ENCODE measurements at places on chromosomes 6 and 20.

GRCh38 chr6:118813775-118814174 is 80.2 kb upstream of the ASF1A start:
- DNase-seq: no peak

DNA sequence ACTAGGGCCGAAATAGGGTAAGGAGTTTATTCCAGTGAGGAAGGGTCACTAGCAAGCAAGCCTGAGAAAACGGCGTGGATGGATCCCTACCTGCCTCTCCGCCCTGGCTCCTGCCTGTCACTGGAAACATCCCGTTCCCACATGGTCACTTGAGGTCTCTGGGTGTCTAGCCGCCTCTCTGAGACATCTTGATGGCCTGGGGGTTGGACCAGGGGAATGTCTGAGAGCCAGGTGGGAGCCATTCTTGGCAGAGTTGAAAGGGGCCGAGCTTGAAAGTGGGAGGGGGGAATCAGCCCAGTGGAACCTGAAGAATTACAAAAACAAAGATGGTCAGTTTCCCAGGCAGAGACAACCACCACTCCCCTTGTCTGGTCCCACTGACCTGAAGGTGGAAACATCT is 961 bp downstream of the CCHCR1 start:
- DNase-seq: no peak

- DNase-seq: peak; percentile 29
Observed at GRCh38 chr6:7261032-7261841, 51.8 kb downstream of the SSR1 start.

DNA sequence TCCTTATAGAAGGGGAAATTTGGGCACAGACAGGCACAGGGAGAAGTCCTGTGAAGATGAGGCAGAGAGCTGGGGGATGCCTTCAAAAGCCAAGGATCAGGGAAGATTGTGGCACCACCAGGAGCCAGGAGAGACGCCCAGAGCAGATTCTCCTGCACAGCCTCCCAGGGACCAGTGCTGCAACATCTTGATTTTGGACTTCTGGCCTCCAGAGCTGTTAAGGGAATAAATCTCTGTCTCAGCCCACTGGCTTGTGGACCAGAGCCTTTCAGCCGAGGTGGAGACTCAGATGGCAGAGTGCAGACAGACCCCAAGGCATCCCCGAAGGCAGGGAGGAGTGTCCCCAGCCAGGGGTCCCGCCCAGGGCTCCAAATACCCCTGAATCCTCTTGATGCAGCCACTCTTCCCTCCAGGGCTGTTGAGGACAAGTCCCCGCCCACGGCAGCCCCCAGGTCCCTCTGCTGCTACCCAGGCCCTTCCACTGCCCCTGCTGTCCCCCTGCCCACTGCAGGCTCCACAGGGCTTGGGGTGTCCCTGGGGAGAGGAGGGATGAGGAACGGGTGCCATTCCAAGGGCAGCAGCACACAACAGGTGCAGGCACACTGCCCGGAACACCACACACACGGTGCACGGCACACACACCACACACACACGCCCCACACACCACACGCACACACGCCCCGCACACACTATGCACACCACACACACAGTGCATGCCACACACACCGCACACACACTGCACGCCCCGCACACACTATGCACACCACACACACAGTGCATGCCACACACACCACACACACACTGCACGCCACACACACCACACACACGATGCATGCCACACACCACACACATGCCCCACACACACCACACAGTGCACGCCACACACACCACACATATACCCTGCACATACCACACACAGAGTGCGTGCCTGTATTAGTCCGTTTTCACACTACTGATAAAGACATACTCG is 311.4 kb downstream of the TAF4 start:
- no peak for DNase-seq

GRCh38 chr6:9095137-9095536 is 659.8 kb upstream of the SLC35B3 start:
- no peak for DNase-seq

GRCh38 chr20:43191946-43192863 is 2.5 kb upstream of the PTPRT start:
- DNase-seq: no peak

GRCh38 chr6:119077643-119078375 is 655 bp downstream of the FAM184A start:
- DNase-seq: peak; percentile 22

DNA sequence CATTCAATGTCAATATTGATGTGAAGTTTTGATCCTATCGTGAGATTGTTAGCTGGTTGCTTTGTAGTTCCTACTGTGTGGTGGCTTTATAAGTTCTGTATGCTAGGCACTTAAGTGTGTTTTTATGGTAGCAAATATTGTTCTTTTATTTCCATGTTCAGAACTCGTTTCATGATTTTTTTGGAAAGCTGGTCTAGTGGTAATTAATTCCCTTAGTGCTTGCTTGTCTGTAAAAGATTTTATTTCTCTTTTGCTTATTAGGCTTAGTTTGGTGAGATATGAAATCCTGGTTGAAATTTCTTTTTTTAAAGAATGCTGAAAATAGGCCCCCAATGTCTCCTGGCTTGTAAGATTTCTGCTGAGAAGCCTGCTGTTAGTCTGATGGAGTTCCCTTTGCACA is 27.8 kb upstream of the PLCB1 start:
- no peak for DNase-seq

DNA sequence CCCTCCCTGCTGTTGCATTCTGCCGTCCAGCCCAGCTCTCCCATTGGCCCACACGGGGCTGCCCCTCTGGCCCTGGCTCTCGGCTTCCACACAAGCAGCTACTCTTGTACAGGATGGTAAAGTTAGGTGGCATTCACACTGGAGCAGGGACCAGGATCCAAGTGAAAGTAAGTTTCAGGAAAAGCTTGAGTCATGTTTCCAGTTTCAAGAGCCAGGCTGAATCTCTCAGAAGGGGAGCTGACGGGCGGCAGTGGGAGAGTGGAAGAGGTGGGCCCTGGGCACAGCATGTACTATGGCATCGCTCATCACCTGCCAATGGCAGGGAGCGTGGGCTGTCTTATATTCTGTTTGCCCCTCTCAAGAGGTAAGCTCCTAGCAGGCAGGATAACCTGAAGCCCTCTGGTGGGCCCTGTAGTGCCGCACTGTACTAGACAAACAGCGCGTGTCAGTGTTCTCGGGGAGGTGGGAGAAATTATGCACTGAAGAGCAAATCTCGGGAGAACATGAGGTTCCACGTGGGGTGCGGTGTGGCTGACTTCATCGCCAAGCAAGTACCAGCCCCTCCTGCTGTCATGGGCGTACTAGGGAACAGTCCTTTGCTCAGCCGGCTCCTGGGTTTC is 241.5 kb downstream of the NRN1 start:
- no peak for DNase-seq

- DNase-seq: no peak
Observed at GRCh38 chr6:21003780-21004541, 469.7 kb downstream of the CDKAL1 start.

GRCh38 chr6:47809873-47810272 is 28.0 kb downstream of the OPN5 start:
- no peak for DNase-seq

DNA sequence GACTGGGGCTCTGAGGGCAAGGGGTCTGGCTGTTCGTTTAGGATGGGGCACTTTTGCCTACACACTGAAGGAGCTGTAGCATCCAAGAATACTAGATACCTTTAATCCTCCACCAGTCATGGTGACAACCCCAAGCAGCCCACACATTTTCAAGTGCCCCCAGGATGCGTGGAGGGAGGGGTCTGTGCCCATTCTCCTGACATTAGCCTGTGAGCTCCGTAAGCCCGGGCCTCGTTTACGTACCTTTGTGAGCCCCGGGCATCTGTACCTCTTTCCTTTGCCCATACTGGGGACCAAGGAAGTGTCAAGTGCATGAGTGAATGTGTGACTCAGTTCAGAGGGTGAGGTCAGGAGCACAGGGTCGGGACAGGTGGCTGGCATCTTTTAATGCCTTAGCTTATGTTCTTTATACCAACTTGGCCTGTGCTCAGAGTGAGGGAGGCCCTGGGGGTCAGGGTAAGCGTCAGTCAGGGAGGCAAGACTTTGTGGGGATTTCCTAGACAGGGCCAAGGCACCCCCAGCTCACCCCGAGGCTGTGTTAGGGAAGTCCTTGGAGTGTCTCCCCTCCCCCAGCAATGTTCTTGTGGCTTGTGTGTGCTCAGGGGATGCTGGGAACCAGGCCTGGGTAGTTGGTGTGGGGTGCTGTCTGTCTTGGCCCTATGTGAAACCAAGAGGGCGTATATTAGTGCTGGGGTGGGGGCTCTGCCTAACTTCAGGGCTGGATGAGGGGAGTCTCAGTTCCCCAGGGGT is 12.9 kb downstream of the VEGFA start:
- DNase-seq: no peak

DNA sequence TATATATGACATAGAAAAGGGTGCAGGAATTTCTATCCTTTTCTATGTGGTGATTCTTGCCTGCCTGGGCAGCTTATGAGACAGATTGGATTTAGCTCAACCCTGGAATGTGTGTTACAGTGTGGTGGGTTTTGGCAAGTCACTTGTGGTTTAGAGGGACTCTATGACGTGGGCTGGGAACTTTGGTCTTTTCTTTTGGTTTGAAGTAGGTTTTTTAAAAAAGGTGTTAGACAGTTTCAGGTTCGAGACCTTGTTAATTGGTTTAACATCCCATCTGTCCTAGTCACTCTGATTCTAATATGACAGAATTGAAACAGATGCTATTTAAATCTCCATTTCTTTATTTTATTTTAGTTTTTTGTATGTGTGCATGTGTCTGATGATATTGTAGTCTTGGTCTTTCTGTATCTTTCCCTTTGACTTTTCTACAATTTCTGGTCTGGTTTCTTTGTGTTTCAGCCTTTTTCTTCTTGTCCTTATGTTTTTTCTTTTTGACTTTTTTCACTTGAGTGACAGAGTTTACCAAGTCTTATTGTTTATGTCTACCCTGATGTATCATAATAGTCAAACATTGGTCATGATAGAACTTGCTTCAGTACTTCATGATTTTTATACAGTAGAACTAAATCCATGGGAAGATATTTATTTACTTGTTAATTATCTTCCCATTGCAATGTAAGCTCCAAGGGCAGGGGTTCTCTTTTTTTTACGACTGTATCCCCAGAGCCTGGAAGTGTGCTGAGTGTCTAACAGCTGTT is 174.3 kb downstream of the CDKAL1 start:
- DNase-seq: no peak

DNA sequence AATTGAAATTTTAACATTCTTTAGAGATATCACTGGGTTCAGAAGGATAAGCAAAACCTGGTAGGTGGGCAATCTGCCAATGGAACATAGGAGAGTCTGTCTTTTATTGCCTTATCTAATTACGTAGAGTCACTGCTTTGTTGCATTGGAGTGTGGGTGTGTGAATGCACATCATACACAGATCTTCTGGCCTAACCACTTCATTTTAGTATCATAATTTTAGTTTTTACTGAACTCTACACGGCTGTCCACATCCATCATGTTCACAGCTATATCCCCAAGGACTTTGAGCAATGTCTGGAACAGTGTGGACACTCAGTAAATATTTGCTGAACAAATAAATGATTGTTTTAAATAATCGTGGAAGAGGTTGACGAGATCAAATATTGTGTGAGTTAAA is 104.6 kb upstream of the AKIRIN2 start:
- DNase-seq: no peak

GRCh38 chr20:3420211-3420707 is 12.8 kb upstream of the DNAAF9 start:
- no peak for DNase-seq

DNA sequence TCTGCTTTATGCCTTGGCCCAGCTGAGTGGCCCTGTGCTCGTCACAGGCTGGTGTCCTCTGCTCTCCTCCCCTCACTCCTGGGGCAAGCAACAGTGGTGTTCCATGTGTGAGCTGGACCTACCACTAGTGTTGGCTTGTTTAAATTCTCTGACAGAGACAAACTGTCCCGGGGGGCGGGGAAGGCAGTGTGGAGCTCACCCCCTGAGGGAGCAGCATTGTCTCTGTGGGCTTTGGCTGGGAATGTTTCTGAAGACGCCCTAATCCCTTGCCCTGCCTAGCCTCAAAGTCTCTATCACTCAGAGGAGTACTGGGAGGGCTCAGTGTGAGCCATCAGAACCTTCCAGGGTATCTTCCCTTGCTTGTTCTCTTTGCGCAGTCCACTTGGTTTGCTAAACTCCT is 5.2 kb upstream of the VEGFA start:
- no peak for DNase-seq

GRCh38 chr20:38067717-38068365 is 34.3 kb downstream of the RPRD1B start:
- DNase-seq: no peak

All from activated T-cell treated with anti-CD3 and anti-CD28 coated beads for 4 hours (primary cell).